ENCODE measurements at places on chromosomes 5 and 9. TPM values are rescaled to one million over a fixed set of nuclear protein-coding genes. Genes with fewer than 3 reads are reported as not detected.

DNA sequence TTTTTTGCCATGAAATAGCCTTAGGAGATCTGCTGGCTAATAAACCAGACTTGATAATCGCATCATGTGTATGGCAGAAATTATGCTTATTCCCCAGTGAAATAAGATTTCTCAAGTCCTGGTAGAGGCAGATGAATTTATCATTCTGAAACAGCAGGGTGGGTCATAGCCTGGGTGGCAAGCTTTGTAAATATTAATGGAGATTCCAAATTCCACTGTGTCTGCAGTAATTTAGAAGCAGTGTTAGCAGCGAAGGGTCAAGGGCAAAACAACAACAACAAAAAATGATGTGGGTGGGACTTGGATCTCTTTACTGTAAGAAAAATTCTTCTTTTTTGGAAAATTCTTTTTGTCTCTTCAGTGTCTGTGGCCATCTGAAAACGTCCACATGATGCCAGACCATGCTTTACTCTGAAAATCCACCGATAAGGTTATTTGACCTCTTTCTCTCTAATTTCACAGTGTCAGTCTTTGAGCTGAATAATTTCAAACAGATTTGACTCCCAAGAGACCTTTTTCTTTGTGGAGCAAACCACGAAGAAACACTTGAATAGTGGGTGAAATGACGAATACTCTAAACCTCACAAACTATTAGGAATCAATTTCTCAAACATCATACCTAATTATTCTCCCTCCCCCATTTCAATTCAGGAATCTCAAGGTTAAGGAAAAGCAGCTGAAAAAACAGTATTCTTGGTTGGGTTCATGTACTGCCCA is 106.0 kb upstream of the RPS23 start:
- no peak for DNase-seq

GRCh38 chr5:168401226-168401625 is 85.0 kb upstream of the RARS1 start:
- no peak for DNase-seq

The CDKN2B gene
- 16.1 TPM for total RNA-seq

The MOB3B gene
- 8.7 TPM for total RNA-seq

DNA sequence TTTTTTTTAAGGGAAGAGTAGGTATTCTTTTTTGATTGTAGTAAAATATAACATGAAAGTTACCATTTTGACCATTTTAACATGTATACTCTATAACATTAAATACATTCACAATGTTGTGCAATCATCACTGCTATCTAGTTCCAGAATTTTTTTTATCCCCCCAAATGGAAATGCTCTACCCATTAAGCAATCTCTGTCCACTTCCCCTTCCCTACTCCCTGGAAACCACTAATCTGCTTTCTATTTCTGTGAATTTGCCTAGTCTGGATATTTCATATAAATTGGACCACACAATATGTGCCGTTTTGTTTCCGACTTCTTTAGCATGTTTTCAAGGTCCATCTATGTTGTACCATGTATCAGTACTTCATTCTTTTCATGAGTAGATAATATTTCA is 429.5 kb downstream of the TLE1 start:
- DNase-seq, result no peak

The CDK5RAP2 gene
- total RNA-seq, result 65.7 TPM

Measured in lung (tissue), 17 donors.